Sigmoid colon (tissue), 7 donors: ENCODE measurements at places on chromosomes 13 and 19. TPM values are rescaled to one million over a fixed set of nuclear protein-coding genes. Genes with fewer than 3 reads are reported as not detected.

ZNF530 gene
- total RNA-seq: 1.2 TPM

DNA sequence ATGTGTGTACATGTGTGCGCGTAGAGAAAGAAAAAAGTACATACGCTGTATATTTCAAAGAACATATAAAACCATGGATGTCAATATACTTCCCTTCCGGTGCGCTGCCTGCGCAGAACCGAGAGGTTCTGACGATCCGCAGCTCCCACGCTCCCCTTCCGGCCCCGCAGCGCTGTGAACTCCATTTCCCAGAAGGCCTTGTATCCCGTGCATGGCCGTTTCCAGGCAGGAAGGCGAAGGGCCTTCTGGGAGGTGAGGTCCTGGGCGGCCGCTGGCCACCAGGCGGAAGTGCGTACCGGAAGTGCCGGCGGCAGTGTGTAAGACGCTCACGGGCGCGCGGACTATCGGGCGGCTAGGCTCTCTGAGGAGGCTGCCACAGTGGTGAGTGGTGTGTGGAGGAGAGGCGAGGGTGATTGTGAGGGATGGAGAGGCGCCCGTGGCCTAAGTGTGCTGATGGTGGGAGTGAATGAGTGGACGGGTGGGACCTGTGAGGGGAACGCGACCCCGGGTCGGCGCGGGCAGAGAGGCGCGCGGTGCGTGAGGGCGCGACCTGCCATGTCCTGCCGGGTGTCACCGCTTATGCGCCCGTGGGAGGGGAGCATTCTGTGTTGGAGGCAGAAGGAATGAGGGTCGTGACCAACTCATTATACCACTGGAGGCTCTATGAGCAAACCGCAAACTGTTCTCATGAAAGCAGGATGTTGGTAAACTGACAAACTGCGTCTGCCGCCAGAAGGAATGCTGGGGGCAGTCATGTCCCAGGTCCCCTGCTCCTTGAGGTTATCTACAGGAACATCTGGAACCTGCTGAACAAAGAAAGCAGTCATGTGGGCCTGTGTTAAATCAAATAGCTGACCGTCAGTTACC is at the start of gene ERVK3-1:
Gene ERVK3-1 (plus strand): TSS at position 313 of the 867 bp plus-strand sequence. CDS start 6,792 bp downstream, outside the sequence.
- peak; percentile 98 for DNase-seq

KLK14 gene
- not detected for total RNA-seq

- DNase-seq: no peak
Measured at GRCh38 chr13:36778083-36778671, 40.8 kb upstream of the RFXAP start.

ZNF536 gene
- 6.5 TPM for total RNA-seq

PLPPR3 gene
- not detected for total RNA-seq

MAST1 gene
- 3.3 TPM for total RNA-seq

ARHGAP45 gene
- 12.8 TPM for total RNA-seq

DNA sequence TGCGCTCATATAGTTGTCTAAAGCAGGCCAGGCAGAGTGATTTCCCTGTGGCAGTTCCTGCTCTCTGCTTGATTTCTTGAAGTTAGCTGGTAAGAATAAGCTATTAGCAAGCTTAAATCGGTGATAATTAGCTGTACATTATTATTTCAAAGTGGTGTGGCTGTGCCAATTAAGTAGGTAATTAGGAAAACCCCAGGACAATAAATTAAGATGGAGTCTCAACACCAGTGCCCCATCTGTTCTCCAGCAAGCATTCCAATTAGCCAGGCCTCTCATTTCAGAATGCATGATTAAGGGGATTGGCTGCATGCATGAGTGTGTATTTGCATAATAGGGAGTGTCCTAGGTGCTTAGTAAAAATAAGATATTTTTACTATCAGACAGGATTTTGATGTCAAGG is 342.3 kb downstream of the GPC5 start:
- no peak for DNase-seq

CEACAM5 gene
- total RNA-seq: not detected

DNA sequence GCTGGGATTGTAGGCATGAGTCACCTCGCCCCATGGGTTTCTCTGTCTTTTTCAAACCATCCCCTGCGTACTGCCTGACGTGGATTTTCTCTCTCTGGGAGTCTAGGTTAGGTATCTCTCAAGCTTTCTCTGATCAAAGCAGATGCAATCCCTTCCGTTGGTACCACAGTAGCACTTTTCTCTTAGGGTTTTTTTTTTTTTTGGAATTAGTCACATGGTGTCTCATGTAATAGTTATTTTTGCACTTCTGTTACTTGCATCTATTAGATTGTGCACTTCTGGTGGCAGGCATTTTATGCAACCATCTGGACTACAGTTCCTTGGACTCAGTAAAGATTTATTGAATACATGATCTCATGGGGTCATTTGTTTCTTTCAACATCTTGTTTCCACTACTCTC is 72.1 kb downstream of the GPC6 start:
- DNase-seq: no peak

FOXO1 gene
- total RNA-seq: 32.5 TPM

- no peak for DNase-seq
Measured at GRCh38 chr13:24822640-24823039, 58.7 kb downstream of the RNF17 start.
